ENCODE measurements at places on chromosomes 11 and 22. TPM values are rescaled to one million over a fixed set of nuclear protein-coding genes. Genes with fewer than 3 reads are reported as not detected.

INSC gene
- not detected for total RNA-seq

MPZL2 gene
- total RNA-seq = 8.1 TPM

XNDC1N gene
- total RNA-seq = 1.3 TPM

NXPE1 gene
- total RNA-seq = 0.39 TPM

CHRM4 gene
- total RNA-seq = not detected

OR4X2 gene
- not detected for total RNA-seq

GALNT18 gene
- 8.3 TPM for total RNA-seq

PRSS23 gene
- 17.8 TPM for total RNA-seq

SF3A1 gene
- total RNA-seq = 146 TPM

Data from psoas muscle (tissue), 8 donors.